SK-N-SH treated with all-trans-retinoic acid at 6 μM for 48 hours (cell line): ENCODE measurements at places on chromosomes 7 and 10.

- ATAC-seq = no peak
Observed at GRCh38 chr7:151702961-151703360, 174.0 kb downstream of the PRKAG2 start.

DNA sequence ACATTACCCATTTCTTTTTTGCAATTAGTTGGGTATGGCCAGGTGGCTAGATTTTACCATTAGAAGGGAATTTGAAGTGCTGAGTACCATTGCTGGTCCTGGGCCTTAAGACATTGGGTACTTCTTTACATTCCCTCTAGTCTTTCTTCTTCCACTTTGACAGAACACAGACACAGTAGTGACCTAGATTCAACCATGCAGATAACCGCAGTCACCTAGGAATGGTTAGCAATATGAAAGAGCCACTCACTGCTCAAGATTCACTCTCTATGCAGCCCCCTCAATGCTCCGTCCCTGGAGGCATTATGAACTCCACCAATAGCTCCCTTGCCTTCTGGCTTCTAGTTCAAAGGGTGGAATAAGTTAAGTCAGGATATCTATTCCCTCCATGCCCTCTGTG lies 16.2 kb upstream of the PON1 start:
- no peak for ATAC-seq

- no peak for ATAC-seq
Observed at GRCh38 chr7:16430133-16430532, 8.8 kb upstream of the CRPPA start.

DNA sequence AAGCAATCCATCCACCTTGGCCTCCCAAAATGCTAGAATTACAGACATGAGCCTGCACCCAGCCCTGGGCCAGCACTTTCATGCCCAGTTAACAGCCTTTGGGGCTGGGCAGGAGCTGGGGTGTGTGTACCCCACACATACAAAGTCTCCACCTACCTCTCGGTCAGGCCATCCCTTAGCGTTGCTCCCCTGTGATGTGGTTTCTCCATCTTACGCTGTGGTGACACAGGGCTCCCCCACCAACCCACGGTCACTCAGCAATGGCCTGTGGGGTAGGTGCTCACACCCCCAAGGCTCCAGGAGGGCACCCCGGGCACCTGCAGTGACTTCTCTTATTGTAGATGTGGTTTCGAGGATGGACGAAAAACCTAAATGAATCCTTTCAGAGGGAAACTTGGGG lies 58.8 kb downstream of the ASB13 start:
- no peak for ATAC-seq

- peak; percentile 44 for ATAC-seq
Observed at GRCh38 chr10:70053218-70053840, 683 bp downstream of the MACROH2A2 start.

DNA sequence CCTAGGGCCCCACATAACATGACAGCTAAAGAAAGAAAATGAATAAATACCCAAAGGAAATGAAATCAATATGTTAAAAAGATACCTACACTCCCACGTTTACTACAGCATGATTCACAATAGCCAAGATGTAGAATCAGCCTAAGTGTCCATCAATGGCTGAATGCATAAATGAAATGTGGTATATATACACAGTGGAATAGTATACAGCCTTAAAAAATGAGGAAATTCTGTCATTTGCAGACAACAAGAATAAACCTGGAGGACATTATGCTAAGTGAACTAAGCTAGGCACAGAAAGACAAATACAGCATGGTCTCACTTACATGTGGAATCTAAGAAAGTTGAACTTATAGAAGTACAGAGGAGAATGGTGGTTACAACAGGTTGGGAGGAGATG lies 102.9 kb downstream of the ST8SIA6 start:
- no peak for ATAC-seq

DNA sequence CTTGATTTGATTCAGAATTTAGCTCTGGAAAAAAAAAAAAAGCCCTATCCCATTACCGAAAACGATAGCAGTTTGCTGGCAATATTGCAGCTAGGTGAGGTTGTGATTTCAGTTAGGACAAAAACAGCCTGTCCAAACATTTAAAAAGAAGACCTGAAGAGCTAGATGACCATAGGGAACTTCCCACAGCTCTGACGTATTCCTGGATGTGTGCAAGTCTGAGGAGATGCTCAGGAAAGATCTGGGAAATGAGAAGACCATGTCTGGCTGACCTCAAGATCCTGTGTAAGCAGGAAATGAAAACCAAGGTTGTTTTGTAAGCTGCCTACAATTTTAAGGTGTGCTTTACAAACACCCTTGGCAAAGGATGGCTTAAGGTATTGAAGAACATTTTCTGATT lies 88.7 kb downstream of the RAMP3 start:
- ATAC-seq = no peak

GRCh38 chr7:155402941-155403340 lies 55.0 kb upstream of the EN2 start:
- no peak for ATAC-seq

GRCh38 chr10:87658321-87658795 lies 1.3 kb upstream of the PAPSS2 start:
- no peak for ATAC-seq

DNA sequence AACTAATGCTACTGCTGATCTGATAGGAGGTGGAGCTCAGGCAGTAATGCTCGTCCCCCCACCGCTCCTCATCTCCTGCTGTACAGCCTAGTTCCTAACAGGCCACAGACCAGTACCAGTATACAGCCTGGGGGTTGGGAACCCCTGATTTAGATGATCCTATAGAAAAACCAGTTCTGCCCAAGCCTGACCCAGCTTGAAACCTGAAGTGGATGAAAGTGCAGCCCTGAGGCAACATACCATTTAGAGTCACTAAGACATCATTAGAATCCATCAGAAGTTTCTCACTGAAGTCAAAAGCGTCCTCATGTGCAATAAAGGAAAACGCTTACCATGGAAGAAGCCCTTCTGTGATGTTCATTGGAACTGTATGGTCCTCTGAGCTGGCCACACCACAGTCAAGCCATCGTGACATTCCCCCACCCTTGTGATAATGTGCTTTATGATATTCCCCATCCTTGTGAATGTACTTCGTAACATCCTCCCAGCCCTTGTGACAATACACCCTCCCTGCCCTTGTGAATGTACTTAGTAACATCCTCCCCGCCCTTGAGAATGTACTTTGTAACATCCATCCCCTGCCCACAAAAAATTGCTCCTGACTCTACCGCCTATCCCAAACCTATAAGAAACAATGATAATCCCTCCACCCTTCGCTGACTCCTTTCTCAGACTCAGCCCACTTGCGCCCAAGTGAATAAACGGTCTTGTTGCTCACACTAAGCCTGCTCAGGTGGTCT lies 65.9 kb upstream of the HECTD2 start:
- ATAC-seq = no peak

- ATAC-seq = peak; percentile 82
Observed at GRCh38 chr7:134513169-134513752, 14.1 kb upstream of the AKR1B10 start.

GRCh38 chr10:44939691-44940401 lies 19.8 kb upstream of the RASSF4 start:
- ATAC-seq = no peak

- no peak for ATAC-seq
Observed at GRCh38 chr10:49194212-49194920, 6.2 kb upstream of the TMEM273 start.

DNA sequence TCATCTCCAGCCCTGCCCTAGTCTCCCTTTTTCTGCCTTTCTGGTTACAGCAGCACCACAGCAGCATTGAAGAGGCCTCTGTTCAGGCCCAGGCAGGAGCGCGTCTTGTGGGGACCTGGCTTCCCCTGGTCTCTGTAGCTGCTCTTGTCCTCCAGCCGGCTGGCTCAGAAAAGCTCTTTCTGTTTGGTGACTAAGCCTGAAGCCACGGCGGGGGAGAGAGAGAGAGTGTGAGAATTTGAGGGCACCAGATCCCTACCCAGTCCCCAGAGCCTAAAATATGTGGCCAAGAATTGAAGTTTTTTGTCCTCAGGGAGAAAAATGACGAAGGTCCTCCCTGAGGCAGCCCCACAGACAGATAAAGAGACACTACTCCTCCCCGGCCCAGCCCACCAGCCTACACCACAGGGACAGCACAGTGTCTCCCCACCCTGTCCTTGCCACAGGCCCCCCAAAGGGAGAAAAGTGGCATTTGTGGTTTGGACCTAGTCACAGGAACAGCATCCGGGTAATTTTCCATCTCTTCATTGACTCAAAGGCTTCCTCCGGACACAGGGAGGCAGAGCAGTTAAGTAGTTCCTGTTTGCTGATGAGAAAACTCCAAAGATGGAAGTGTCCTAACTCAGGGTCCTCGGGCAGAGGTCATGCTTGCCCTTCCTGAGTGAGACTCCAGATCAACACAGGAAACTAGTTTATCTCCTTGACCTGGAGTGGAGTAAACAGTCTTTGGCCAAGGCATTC lies 13.3 kb upstream of the FAM180A start:
- peak; percentile 62 for ATAC-seq

DNA sequence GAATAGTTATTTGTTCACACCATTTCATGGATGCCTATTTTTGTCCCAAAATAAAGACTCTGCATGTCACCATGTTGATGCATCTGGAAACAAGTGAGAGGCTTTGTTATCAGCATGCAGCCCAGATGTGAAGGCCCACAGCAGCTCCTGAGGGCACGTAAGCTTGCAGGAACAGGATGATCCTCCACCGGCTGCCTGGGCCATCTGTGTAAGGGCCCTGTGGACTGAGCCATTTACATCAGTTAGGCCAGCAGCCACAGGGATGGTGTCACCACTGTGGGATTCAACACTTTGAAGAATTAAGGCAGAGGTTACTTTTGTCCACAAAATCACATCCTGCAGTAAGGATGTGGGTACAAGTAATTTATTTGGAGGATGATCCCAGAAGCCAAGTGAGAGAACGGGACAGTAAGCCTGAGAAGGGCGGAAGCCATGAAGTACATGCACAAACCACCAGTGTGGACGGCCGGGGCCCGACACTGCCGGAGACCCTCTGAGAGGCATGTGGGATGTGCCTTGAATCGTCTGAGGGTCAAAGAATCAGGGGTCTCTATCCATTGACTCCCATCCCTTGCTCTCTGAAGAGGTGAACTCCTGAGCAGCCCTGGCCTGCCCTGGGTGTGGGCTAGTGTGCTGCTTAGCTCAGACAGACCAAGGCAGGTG lies 609.7 kb downstream of the DNAJB6 start:
- no peak for ATAC-seq

GRCh38 chr10:93722550-93722949 lies 20.2 kb upstream of the FRA10AC1 start:
- no peak for ATAC-seq

GRCh38 chr10:61404751-61405150 lies 48.4 kb downstream of the TMEM26 start:
- ATAC-seq = 0 out of 3 replicates have a peak, but pooled peaks have one; percentile 26

- no peak; the same call in 1 of the 3 replicates for ATAC-seq
Observed at GRCh38 chr10:3068968-3069737, 1.8 kb downstream of the PFKP start.

DNA sequence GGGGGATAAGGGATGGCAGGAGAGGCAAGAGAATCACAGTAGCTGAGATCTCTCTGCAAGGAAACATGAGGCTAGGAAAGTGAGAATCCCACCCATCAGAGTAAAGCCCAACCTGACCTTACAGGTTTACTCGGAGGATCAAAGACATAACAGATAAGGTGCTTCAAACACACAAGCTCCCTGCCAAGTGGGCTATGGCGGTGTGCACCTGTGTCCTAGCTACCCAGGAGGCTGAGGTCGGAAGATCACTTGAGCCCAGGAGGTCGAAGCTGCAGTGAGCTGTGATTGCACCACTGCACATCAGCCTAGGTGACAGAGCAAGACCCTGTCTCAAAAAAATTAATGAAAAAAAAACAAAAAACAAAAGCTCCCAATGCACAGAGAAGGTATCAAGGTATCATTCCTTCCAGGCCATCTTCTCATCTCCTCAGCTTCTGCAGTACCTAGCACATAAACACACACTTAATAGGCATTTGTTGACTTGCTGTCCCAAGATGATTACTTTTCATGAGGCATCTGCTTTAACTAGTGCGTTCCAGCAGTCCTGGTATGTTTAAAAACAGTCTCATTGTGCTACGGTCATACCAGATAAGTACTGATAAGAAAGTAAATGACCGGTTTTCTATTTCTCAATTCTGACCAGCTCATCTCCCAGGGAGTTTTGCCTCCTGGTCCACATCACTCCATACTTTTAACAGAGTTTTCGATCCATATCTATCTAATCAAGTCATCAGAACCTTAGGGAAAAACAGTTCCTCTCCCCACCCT lies 13.3 kb downstream of the GNA12 start:
- no peak for ATAC-seq

DNA sequence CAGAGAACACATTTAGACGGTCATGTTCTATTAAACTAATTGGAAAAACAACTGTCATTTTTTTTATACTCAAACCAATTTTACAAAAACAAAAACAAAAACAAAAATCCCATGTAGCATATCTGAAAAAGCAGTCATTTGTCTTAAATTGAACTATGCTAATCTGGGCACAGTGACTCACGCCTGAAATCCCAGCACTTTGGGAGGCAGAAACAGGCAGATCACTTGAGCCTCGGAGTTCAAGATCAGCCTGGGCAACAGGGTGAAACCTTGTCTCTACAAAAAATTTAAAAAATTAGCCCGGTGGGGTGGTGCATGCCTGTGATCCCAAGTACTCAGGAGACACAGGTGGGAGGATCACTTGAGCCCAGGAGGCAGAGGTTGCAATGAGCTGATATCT lies 253.4 kb downstream of the DOCK4 start:
- ATAC-seq = no peak
